ENCODE measurements at places on chromosomes 13 and 19. TPM values are rescaled to one million over a fixed set of nuclear protein-coding genes. Genes with fewer than 3 reads are reported as not detected.

Gene HCST
- 4.1 TPM for total RNA-seq

Gene MYPOP
- total RNA-seq = 15.2 TPM

Gene SPC24
- 6.7 TPM for total RNA-seq

DNA sequence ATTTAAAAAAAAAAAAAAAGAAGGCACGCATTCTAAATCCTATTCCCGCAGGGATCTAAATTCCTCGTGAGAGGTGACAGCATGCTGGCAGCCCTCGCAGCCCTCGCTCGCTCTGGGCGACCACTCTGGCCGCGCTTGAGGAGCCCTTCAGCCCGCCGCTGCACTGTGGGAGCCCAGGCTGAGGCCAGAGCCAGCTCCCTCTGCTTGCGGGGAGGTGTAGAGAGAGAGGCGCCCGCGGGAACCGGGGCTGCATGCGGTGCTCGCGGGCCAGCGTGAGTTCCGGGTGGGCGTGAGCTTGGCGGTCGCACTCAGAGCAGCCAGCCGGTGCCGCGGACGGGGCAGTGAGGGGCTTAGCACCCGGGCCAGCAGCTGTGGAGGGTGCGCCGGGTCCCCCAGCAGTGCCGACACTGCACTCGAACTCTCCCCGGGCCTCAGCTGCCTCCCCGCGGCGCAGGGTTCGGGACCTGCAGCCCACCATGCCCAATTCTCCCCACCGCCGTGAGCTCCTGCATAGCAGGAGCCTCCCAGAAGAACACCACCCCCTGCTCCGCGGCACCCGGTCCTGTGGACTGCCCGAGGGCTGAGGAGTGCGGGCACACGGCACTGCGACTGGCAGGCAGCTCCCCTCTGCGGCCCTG is 553.9 kb downstream of the LMO7 start:
- peak; percentile 32 for DNase-seq

GRCh38 chr19:34707661-34708060 is 26.4 kb upstream of the ZNF181 start:
- no peak for DNase-seq

All from Right ventricle myocardium superior (tissue), 1 donor.